ENCODE measurements at places on chromosomes 16 and 17. TPM values are rescaled to one million over a fixed set of nuclear protein-coding genes. Genes with fewer than 3 reads are reported as not detected.

The ZNF423 gene
- not detected for total RNA-seq

The FOXJ1 gene
- not detected for total RNA-seq

The TIMM22 gene
- total RNA-seq = 23.5 TPM

The RNF157 gene
- total RNA-seq = 8.3 TPM

All from A172 (cell line).